ENCODE measurements at places on chromosomes 12 and 14.

GRCh38 chr12:106126441-106127337, 12.1 kb downstream of the NUAK1 start:
- DNase-seq, result no peak

DNA sequence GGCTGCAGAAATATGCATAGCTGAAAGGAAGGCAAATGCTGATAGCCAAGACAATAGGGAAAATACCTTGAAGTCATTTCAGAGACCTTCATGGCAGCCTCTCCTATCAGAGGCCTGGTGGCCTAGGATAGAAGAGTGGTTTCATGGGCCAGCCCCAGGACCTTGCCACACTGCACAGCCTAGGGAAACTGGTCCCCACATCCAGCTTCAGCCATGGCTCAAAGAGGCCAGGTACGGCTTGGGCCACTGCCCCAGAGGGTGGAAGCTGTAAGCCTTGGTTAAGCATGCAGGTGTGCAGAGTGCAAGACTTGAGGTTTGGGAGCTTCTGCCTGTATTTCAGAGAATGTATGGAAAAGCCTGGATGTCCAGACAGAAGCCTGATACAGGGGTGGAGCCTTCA, 101.0 kb upstream of the KITLG start:
- no peak for DNase-seq

DNA sequence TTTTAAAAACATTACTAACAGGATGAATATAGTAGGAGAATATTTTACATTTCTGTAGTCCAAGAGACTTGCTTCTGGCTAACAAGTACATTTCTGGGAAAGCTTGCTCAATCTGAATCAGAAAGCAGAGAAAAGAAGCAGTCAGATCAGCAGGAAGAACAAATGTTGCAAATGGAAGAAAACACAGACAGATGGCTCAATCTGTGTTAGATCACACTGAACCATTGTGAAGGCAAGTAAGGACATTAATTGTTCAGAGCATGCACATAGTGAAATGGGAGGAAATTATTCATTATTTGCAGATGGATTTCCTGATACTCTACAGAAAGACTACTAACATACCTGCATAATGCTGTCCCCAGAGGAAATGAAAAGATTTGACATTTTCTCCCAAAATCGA, 65.2 kb upstream of the CNOT2 start:
- peak; percentile 2 for DNase-seq

- DNase-seq, result peak; percentile 34
Observed at GRCh38 chr12:11896417-11896929, 174.3 kb upstream of the BCL2L14 start.

- DNase-seq, result no peak
Observed at GRCh38 chr14:32633224-32633859, 304.2 kb downstream of the AKAP6 start.

DNA sequence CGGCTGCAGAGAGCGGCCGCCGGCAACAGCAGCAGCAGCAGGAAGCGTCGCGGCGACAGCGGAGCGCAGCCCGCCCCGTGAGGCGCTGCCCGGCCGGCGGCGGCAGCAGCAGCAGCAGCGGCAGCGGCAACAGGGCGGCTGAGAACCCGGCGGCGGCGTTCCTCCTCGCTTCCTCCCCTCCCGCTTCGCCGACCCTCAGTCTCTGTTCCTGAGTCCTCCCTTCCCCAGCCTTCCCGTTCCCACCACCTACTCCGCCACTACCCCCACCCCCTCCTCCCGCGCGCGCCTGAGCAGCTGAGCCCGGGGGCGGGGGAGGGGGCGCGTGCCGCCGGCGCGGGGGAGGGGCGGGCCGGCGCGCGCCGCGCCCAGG, 310 bp downstream of the BICDL1 start:
- no peak for DNase-seq

DNA sequence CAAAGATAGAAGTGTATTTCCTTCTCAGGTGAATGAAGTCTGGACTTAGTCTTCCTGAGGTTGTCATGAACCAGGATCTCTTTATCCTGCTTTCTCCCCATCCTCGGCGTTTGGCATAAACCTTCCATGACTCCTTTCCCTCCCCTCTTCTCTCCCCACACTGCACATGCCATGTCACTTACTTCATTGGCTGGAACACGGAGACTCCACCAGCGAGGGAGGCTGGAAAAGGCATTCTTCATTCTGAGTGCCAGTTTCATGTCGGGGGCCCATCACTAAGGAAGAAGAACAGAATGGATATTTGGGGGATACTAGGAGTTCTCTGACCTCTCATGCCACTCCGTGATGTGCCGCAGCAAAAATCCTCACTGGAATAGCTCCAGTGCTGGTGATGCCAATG, 105.6 kb downstream of the VCPKMT start:
- no peak for DNase-seq

GRCh38 chr12:12718853-12719252, 1.7 kb downstream of the CDKN1B start:
- DNase-seq, result no peak

DNA sequence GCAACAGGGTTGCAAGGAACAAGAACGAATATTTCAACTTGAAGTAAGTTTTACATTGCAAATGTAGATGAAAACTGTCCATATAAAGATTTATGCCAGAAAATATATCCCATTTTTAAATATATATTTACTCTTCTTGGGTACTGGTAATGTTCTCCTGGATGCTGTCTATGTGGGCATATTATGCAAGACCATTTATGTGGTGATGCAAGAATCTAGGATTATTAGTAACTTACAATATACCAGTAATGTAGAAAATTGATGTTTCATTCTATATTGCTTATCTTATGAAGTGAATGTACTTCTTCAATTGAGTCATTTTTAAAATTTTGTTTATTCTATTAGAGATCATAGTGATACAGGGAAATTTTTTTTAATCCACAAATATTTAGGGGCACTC, 25.1 kb downstream of the FGFR1OP2 start:
- DNase-seq, result no peak

DNA sequence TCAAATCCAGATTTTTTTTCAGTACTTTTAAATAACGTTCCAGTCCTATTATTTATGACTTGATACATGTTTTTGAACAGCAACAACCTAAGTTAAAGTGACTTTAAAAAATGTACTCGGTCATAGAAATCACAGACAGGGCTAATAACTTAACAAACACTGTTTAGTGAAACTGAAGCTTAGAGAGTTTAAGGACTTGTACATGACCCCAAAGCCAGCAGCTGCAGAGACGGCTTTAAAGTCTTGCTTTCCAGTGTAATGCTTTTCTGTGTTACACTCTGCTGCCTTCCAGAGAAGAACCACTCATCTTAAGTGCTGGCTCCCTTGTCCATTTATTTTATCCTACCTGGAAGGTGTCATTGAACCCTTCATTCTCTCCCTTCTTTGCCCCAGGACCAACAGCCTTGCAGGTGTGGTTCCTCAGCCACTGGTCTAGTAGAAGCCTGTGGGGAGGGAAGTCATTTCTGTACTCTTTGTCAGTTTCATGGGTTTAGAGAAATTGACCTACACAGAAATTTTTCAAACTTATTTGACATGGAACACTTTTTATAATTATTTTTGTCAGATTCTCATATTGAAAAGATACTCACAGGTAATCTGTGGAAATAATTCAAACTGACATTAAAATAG, 60.9 kb downstream of the NAV3 start:
- DNase-seq, result no peak

GRCh38 chr12:1911598-1912575, 6.6 kb downstream of the CACNA2D4 start:
- DNase-seq, result peak; percentile 16

DNA sequence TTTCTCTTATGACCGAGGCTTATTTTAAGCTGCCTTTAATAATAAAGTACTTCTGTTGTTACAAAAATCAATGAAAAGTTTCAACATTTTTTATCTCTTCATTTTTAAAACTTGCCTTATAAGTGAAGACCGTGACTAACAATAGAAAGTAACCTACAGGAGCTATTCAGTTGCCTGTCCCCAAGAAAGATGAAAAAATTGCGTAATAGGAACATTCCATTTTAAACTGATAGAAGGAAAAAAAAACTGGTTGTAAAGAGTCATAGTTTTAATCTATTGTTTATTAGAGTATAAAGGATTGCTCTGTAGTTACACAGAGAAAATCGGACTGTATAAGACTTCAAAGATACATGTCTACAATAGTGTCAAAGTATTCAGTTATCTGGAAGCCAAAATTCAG, 83.3 kb downstream of the DAAM1 start:
- DNase-seq, result no peak

GRCh38 chr14:89884761-89885160, 69.8 kb downstream of the EFCAB11 start:
- no peak for DNase-seq

DNA sequence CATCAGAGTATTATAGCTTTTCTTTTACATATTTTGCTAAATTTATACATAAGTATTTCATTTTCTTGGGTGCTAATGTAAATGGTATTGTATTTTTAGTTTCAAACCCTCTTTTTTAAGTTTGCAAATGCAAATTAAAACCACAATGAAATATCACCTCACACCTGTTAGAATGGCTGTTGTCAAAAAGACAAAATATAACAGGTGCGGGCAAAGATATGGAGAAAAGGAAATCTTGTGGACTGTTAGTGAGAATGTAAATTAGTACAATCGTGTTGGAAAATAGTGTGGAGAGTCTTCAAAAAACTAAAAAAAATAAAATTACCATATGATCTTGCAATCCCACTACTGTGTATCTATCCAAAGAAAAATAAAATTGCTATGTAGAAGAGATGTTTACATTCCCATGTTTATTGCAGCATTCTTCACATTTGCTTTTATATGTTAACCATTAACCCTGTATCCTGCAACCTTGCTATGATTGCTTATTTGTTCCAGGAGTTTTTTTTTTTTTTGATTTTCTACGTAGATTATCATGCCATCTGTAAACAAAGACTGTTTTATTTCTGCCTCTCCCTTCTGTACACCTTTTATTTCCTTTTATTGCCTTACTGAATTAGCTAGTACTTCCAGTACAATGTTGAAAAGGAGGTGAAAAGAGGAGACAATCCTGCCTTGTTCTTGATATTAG, 405.4 kb upstream of the MIS18BP1 start:
- DNase-seq, result no peak
